Suppressor macrophage (primary cell): ENCODE measurements at places on chromosomes 2 and 18.

DNA sequence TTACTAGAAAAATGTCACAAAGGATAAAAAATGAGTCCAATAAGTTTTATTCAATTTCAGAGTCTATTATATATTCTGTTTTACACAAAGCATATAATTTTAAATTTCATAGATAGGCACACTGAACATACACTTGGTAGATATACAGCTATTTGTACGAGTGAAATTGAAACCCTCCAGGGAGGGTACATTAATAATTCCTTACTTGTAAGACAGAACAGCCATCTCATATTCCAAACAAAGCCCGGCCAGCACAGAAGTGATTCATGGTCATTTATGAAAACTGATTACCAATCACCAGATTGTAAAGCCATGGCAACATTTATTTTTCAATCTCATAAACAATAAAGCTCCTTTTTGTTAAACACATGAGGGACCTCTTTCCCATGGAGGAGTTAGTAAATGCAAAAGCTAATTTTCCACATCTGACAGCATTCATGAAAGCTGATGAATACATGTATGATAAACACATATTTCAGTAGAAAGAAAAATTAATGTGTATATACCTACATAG, 190.6 kb downstream of the TDRD15 start:
- no peak for DNase-seq

- DNase-seq = no peak
These were observed 88.5 kb downstream of the PTRHD1 start for GRCh38 chr2:24704692-24705091.

DNA sequence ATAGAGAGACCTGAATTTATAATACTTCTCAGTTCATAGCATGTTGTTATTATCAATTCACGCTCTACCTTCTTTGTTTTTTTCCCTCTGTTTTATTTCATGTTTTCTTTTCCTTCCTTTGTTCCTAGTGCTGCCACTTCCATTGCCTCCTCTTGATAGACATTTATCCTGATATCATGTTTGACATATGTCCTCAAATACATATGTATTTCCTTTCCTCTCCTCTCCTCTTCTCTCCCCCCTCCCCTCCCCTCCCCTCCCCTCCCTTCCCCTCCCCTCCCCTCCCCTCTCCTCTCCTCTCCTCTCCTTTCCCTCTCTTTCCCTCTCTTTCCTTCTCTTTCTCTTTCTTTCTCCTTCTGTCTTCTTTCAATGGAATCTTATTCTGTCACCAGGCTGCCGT, 67.8 kb downstream of the TDRD15 start:
- no peak for DNase-seq

- DNase-seq = no peak
These were observed 265.3 kb downstream of the TWIST2 start for GRCh38 chr2:239113171-239113570.

- DNase-seq = no peak
These were observed 426.0 kb downstream of the CDH2 start for GRCh38 chr18:27750923-27751322.

DNA sequence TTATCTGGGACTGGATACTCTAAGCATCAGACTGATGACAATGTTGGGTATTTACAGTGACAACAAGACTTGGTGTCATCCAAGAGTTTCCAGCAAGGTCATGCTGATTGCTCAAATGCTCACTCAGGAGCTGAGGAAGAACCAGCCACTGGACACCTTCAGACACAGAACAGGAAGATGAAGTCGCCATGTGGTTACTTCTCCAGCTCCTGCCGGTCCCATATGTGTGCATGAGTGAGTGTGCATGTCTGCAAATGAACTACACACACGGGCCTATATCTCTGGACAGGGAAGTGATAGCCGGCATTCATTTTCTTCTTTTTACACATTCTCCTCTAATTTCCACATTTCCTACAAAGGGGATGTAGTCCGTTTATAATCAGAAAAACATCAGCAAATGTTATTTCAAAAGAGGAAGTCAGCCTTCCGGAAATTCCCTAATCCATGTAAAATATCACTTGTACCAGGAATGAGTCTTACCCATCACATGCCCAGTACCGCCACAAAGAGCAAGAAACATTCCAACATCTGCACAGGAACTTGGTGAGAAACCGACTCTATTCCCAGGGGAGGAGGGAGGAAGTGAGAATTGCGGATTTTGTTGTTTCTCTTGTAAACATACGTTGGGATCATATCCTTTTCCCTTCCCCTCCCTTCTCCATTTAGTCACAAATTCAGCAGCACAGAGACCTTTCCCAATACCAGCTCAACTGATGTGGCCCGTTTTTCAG, 10.8 kb downstream of the RFX8 start:
- DNase-seq = peak; percentile 84

GRCh38 chr2:8408560-8409460, 273.0 kb upstream of the ID2 start:
- peak; percentile 46 for DNase-seq

DNA sequence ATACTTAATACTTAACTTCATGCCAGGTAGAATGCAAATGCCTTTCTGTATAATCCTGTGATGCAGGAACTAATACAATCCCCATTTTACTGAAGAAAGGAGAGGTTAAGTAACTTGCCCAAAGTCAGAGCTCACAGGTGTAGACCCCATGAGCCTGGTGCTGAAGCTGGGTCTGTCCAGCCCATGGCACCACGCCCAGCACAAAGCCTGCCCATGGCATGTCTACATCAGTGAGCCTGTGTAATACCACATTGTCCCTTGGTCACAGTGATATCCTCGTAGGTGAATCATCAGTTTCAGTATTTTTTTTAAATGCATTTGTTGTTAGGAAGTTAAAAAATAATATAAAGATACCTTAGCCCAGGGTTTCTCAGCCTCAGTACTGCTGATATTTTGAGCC, 69.9 kb upstream of the MCFD2 start:
- peak; percentile 46 for DNase-seq

GRCh38 chr2:101860157-101860556, 131.6 kb upstream of the IL1R2 start:
- DNase-seq = no peak

DNA sequence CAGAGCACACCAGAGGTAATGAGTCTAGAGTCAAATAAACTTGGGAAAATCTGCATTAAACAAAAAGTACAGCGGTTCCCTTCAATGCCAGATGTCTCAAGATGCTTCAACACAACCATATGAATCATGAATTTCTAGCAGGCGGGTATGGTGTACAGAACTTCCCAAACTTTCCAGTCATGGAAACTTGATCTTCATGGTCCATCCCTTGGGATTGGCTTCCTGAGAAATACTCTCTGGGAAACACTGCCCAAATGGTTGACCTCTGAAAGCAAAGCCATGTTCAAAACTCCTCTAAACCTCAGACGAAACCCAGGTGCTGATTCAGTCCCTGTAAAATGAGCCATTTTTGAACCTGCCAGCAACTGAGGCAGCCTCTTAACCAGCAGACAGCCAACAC, 16.4 kb upstream of the TMEM247 start:
- no peak for DNase-seq

GRCh38 chr2:142585785-142586184, 291.7 kb upstream of the KYNU start:
- DNase-seq = no peak

DNA sequence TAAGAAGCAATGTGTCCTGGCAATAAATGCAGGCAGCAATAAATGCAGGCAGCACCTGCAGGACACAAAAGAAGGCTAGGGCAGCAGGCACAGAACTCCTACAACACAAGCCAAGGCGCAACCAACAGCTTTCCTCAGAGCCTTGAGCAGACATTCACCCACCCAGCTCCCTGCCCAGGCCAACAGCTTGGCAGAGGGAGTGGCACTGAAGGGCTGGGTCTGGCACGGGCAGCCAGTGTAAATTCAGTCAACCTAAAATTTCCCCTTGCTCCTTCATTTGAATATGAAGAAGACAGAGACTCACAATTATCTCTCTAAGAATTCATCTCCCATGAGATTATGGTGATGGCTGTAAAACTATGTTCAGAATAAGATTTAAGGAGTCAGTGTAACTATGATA, 35.4 kb downstream of the AAK1 start:
- no peak for DNase-seq

DNA sequence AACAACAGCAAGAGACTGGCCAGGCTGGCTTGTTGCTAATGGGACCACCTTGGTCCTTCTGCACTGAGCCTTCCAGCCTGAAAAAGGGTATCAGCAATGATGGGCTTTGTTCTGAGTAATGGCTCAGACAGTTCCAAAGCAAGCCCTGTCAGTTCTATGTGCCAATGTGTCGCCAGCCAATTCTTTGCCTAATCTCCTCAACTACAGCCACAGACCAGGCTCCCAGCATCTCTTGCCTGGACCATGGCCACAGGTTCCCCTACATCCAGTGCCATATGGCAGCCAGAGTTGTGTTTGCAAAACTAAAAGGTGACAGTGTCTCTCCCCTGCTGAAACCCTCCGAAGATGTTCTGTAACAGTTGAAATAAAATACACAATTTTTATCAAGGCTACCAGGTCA, 61.5 kb upstream of the TMEM177 start:
- no peak for DNase-seq

DNA sequence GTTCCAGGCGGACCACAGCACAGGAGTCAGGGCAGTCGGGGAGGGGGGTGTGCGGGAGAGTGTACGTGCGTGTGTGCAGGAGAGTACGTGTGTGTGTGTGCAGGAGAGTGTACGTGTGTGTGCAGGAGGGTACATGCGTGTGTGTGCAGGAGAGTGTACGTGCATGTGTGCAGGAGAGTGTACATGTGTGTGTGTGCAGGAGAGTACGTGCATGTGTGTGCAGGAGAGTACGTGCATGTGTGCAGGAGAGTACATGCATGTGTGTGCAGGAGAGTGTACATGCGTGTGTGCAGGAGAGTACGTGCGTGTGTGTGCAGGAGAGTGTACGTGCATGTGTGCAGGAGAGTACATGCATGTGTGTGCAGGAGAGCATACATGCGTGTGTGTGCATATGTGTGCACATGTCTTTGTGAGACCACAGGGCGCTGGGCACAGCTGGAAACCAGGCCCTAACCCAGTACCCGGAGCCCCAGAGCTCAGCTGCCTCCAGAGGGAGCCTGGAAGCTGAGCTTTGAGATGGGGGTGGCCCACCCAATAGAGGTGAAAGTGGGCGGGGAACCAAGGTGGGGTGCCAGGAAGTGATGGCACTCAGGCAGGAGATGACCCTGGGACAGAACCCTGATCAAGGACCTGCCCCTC, 13.9 kb upstream of the KLHL30 start:
- no peak for DNase-seq

- no peak for DNase-seq
These were observed 447.5 kb upstream of the SLC14A2 start for GRCh38 chr18:45167631-45168280.

GRCh38 chr2:169727065-169727464, 6.6 kb upstream of the KLHL23 start:
- DNase-seq = no peak

DNA sequence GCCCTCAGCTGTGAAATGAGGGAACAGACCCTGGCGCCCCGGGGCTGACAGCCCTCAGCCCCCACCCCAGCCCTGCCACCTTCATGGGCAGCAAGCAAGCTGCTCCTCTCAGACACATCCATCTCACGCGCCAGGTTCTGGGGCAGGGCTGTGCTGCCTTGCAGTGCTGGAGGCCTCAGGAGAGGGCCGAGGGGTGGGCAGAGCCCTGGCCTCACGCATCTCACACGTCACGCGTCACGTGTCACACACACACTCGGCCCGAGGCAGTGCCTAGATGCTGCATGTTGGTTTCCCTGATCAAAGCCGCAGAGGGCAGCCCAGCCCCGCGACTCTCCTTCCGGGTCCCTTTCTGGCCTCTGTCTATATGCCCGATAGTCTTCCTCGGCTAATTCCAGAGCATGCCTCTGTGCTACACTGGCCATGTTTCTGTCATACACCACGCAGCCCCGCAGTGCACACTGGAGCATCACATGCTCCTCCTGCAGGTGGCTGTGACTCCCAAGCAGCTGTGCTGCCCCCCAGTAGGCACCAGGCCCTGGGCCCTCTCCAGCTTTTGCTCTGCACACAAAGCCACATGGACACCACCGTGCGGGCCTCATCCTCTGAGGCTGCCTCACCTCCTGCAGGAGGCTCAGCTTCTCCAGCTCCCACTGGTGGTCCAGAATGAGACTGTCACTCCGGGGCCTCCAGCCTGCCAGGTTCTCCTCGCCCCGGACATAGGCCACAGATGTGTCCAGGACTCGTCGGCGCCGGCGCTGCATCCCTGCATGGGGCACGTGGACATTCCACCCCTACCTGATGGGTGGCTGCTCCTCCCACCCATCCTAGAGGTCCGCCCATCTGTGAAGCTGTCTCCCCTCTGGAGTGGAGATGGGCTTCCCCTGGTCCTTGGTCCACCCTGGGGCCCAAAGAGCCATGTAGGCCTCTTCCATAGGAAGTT, 31.4 kb downstream of the AQP12A start:
- no peak for DNase-seq

DNA sequence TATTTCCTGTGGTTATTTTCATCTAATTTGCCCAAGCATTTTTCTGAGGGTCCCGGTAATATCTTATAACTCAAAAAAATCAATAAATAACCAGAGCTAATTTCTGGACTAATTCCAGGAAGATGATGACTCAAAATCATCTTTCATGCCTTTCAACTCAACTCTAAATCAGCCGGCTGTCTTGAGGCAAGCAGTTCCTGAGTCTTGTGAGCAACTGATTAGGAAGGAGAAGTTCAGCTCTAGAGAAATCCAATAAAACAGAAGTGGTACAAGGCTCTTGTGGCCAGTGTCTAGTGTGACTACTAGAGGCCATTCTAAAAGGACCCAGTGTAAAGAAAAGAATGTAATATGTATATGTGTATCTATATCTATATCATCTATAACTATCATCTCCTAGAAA, 890.4 kb downstream of the TRIB2 start:
- no peak for DNase-seq

DNA sequence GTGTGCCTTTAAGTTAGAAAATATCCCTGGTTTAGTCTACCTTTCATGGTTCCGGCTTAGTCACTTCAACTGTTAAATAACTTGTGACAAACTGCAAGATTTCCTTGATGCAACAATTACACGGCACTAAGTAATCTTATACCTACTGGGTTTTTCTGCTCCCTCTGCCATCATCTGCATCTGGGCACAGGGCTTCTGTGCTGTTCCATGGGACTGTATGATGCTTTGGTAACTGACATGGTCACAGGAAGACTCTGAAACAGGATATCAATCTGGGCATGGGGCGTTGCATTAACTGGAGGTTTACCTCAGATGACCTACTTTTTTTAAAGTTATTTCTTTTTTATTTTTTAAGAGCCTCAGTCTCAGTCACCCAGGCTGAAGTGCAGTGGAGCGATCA, 365.4 kb downstream of the SS18 start:
- no peak for DNase-seq

- DNase-seq = no peak
These were observed 71.2 kb downstream of the PTPRM start for GRCh38 chr18:7638321-7638720.

DNA sequence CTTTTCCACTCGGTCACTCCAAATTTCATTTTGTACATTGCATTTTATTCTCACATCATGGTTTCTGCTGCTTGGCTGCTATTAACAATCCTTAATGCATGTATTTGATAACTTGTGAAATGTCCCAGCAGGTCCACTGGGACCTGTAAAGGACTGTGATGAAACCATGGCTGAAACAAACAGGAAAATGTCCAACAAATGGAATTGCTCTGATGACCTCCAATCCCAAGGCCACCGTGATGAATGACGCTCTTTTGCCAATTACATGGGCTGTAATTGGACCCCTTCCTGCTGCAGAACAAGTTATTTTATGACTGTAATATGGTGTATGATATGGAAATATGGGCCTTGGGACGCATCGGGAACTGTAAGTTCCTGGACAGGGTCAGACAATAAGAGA, 224.2 kb upstream of the CXCR4 start:
- no peak for DNase-seq

- DNase-seq = no peak
These were observed 14.0 kb upstream of the SCLY start for GRCh38 chr2:238046725-238047270.
